ENCODE measurements at places on chromosomes 1 and 21.

- no peak for DNase-seq
These were observed 19.9 kb upstream of the HMGCL start for GRCh38 chr1:23845163-23845562.

DNA sequence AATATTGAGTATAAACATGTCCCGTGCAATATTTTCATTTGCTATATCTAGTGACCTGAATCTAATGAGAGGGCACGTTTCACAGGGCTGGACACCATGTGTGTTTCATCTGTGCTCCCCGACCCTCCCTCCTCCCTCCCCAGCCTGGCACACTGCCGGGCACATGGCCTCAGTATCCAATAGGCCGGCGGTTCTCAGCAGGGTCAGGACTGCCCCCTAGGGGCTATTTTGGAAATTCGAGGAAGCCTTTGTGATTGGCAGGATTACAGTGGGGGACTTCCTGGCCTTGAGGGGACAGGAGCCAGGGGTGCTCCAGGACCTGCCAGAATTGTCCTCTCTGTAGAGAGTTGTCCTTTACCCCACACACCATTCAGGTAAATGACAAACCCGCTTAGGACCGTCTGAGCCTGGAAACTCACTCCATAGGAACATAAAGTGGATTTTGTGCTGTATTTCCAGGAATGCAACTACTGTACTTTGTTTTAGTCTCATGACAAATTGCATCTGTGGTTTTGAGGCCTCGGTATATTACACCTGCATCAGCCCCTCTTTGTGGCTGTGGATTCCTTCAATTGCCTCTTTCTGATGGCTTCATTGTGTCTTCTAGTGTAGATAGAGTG, 109.5 kb upstream of the SIM2 start:
- DNase-seq: no peak

DNA sequence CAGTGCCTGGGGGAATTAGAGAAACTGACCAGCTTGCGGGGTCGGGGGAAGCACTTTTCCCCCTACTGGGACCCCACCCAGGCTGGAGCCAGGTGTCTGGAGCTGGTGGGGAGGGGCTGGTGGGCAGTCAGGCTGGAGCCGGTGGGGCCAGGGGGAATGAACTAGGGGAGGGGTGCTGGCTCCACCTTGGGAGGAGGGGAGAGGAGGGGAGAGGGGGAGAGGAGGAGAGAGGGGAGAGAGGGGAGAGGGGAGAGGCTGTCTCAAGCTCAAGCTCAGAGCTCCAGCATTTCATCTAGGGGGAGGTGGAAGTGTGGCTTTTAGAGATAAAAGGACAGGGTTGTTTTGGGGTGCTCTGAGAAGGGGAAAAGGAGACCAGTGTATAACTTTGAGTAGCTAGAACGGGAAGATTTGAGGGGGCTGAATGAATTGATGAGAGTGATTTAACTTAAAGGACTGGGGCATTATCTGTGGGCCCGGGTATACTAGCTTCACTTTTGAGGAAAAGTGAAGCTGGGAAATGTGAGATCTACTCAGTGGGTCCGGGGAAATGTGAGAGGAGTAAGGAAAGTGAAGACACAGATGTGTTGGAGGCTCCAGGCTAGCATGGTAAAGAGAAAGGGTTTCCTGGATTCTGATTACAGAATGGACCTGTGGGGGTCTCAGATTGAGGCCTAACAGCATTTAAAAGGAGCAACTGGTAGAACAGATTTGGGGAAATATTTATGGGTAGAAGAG, 2.8 kb downstream of the EFNA1 start:
- DNase-seq: no peak

- no peak for DNase-seq
These were observed 3.2 kb downstream of the ANGPTL1 start for GRCh38 chr1:178867670-178868069.

DNA sequence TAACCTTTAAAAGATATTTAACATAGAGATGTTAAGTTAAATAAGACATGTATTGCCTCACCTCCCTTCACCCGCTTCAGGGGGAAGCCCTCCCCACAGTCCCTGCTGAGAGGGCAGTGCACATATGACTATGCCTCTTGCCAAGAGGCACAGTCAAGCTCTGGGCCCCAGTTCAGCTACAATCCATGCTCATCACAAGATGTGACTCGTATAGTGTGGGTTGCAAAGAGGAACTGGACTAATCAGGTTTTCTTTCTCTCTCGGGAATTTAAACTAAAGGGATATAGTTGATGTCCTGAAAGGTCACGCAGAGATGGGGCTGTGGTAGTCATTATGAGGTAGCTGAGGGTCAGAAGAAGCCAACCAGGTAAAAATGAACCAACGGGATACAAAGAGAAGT, 35.6 kb downstream of the LYST start:
- no peak for DNase-seq

- no peak for DNase-seq
These were observed 11.0 kb downstream of the JAK1 start for GRCh38 chr1:64955097-64956009.

DNA sequence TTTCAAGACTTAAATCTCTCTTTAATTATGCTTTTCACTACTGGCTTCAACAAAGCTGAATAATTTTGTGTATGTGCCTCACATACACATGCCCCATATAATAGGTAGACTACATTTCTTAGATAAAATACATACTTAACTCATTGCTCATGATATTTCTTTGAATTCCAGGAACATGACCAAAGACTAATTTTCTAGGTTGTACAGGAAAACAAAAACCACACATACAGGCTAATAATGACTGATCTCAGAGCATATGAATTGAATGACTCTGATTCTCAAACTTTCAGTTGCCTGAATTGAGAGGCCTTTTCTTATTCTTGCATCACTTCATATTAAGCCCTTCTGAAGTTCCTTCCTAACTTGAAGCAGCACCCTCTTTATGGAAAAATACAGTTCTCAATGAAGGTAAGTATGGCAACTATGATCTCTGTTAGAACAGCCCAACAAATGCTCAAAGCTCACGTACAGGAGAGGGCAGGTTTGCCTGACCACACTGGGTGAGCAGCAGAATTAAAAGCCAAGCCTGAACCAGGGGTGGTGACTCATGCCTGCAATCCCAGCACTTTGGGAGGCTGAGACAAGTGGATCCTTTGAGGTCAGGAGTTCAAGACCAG, 22.6 kb upstream of the UAP1 start:
- DNase-seq: no peak

- DNase-seq: no peak
These were observed 853.9 kb downstream of the KCNT2 start for GRCh38 chr1:195754303-195754702.

GRCh38 chr1:5978452-5978851, 13.8 kb downstream of the NPHP4 start:
- no peak for DNase-seq

GRCh38 chr1:162398999-162399580, 12.8 kb downstream of the SH2D1B start:
- DNase-seq: no peak

GRCh38 chr1:92953491-92953890, 7.8 kb downstream of the DIPK1A start:
- peak; percentile 7 for DNase-seq

GRCh38 chr1:217244971-217245370, 385.9 kb downstream of the GPATCH2 start:
- no peak for DNase-seq

GRCh38 chr1:167746013-167746672, 24.4 kb downstream of the MPZL1 start:
- DNase-seq: no peak

DNA sequence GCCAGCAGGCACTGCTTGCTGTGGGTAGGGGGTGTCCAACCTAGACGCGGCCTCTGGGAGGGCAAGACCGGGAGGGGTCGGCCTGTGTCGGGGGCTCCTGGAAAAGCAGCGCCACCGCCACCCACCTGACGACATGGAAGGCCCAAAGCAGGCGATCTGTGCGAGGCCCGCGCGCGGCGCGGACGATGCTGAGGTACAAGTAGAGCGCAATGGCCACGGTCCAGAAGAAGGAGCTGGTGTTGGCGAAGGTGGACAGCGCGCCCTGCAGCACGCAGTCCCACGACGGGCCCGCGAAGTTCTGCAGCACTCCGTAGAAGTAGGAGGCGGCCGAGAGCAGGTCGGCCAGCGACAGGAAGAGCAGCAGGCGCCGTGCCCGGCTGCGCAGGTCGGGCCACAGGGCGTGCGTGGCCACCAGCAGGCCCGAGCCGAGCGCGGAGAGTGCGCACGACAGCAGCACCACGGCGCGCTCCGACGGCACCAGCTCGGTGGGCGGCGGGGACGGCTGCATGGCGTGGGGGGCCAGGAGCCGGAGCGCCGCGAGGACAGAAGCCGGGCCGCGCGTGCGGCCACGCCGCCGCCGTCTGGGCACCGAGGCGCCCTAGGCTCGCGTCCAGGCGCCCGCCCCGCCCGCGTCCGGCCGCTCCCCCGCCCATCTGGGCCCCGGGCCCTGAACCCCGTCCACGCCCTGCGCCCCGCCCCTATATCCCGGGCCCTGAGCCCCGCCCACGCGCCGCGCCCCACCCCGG, at the start of gene GPR157:
Gene GPR157, minus strand, starts transcription at position 583 of the 746 bp plus-strand sequence. Its CDS starts 75 bp downstream, at position 508.
- DNase-seq: peak; percentile 71

- DNase-seq: no peak
These were observed 101.7 kb downstream of the TRABD2B start for GRCh38 chr1:47895279-47896125.

DNA sequence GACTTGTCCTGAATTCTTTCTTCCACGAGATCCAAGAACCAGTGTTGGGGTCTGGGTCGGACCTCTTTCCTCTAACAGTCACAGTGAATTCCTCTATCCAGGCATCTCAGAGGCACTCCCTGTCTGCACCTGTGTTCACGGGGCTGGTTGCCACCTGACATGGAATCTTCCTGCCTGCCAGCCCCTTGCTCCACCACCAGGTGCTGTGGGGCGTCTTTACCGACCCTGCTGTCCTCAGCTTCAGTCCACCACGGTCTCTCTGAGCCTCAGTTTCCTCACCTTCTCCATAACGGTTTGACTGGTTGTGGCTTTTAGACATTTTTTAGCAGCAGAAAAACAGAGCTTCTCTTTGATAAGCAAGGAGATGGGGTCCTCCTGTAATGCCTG, 62.7 kb downstream of the SDC3 start:
- no peak for DNase-seq

GRCh38 chr1:1819762-1820161, 41.5 kb upstream of the NADK start:
- no peak for DNase-seq

GRCh38 chr1:54781023-54781723, 16.9 kb upstream of the PARS2 start:
- DNase-seq: no peak

GRCh38 chr1:50109116-50109515, 396 bp downstream of the ELAVL4 start:
- no peak for DNase-seq

DNA sequence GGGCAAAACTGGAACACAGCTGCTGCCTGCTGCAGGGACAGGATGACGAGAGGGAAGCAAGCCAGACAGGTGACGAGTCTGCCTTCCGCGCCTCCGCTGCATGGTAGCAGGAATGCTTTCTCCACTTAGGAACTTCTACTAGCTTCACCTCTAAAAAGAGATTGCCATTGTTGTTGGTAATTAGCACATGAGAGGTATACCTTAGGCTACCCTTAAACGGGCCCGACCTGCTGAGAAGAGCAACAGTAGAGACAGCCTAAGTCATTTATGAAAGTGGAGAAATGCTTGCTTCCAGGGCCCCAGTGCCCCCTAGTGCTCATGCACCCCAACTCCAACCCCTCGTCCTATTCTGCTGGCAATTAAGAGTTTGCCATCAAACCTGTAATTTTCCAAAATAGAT, 96.9 kb upstream of the AKT3 start:
- no peak for DNase-seq

GRCh38 chr21:25885880-25886279, 151.1 kb downstream of the GABPA start:
- DNase-seq: no peak

GRCh38 chr1:25765923-25766589, 33.9 kb upstream of the SELENON start:
- no peak for DNase-seq

DNA sequence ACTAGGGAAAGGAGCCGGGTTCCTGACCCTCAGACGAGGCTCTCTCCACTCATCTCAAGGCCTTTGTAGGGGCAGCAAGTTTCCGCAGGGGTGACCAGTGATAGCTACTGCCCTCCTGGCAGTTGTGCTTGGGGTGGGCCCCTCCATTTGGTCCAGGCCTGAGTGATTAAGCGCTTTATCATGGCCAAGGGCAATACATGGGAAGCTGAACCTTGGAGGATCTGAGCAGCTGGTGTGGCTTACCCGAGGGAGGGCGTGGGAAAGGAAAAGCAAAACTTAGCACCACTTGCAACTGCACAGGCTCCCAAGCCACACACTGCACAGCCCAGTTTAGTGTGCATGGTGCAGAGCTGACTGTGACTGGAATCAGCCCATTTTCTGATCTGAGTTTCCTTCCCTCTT, 47.8 kb downstream of the GADD45A start:
- DNase-seq: no peak

GRCh38 chr1:206590025-206590758, 22.1 kb downstream of the EIF2D start:
- DNase-seq: peak; percentile 41

Data from stimulated activated CD8-positive, alpha-beta memory T cell treated with anti-CD3 and anti-CD28 coated beads, Interleukin-4, amount 100 ng/mL, for 4 hours (primary cell).